SIG-M5 (cell line): ENCODE measurements at places on chromosomes 7 and 10.

GRCh38 chr10:48289501-48290238 is 15.2 kb upstream of the FRMPD2 start:
- DNase-seq: no peak

- DNase-seq: no peak
Observed at GRCh38 chr7:92754919-92755581, 81.3 kb downstream of the CDK6 start.

- DNase-seq: no peak
Observed at GRCh38 chr7:132133501-132133900, 442.8 kb downstream of the PLXNA4 start.

- no peak for DNase-seq
Observed at GRCh38 chr10:82660205-82660604, 785.2 kb downstream of the NRG3 start.

GRCh38 chr7:116443101-116443523 is 56.4 kb upstream of the CAV2 start:
- DNase-seq: no peak

DNA sequence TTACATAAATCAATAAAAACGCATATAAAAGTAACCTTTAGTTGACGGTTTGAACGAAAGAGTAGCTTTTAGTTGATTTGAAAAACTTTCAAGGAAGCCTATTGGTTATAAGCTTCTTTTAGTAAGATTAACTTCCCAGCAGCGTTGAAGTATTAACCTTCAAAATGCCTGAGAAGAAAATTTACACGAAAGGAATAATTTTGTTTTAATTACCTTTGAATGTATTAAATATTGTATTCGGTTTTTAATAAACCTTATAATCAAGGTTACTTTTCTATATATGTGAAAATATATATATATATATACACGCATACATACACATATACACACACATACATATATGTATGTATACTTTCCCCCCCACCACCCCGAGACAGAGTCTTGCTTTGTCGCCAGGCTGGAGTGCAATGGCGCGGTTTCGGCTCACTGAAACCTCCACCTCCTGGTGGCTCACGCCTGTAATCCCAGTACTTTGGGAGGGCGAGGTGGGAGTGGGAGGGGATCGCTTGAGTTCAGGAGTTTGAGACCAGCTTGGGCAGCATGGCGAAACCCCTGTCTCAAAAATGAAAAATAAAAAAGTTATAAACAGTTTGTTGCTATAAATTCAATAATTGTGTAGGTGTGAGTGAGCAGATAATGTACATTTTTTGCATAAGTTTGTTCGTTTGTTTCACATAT is 57.6 kb upstream of the EZH2 start:
- DNase-seq: no peak

DNA sequence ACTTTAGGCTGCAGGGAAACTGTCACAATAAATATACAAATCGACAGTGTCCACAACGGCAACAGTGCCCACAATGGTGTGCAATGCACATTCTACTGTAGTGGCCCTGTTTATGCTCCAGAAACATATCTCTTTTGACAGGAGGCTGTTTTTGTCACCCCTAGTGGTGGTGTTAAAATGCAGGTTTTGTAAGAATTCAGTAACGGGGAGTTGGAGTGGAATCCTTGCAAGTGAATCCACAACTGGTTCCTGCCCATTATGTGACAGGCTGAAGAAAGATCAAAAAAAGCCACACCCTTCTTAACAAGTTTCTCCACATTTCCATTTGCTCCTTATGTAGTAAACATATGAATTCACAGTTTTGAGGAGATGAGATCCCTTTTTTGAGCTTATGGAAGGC is 58.5 kb downstream of the BEND7 start:
- DNase-seq: no peak
